ENCODE measurements at places on chromosomes 11 and 22.

DNA sequence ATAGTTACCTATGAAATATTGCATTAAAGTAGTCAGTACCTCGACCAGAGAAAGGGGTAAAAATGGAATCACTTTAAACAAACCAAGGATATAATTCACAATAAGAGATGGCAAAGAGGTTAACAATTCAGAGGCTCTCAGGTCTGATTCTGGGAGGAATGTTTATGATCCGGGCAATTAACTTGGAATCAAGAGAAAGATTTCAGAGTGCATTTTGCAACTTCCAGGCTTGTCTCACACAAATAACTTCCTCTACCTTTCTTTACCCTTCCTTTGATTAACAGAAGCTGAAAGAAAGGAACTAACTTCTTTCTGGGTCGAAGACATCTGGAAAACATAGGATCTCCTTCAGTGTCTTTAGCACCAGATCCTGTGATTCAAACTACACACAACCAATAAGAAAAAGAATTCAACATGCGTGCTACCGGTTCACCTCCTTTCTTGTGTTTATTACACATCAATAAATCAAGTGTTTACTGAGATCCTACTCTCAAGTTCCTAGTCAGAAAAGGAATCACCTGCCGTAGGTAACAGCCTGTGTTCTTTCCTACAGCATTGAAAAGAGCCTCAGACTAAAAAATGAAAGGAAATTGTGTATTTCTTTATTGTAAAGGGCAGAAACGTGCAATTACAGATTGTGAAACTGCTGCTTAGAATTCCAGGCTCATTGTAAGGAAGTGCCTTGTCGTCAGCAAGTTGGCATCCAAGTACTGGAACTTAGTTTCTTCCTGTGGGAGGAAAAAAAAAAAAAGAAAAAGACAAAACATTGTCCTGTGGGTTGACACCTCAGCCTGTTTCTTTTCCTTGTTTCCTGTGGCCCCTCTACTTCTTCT is 29.5 kb downstream of the CARD18 start:
- no peak overlapping the region for H3K4me3 ChIP-seq
- H3K4me1 ChIP-seq: peaks cover 12% of the 10 kb centered on the region
- H3K27ac ChIP-seq: no peak overlapping the region
- H3K27me3 ChIP-seq: peaks cover 18% of the 10 kb centered on the region
- H3K36me3 ChIP-seq: no peaks in the 10 kb centered on the region

- peaks cover 41% of the 10 kb centered on the region for H3K4me1 ChIP-seq
- peaks cover 77% of the 10 kb centered on the region for H3K36me3 ChIP-seq
- peak; percentile 44 for DNase-seq
- H3K4me3 ChIP-seq: peak overlapping the region; percentile 86
- H3K27me3 ChIP-seq: no peaks in the 10 kb centered on the region
Observed at GRCh38 chr22:29268511-29269229, 602 bp downstream of the EWSR1 start.

- DNase-seq: no peak
- H3K27me3 ChIP-seq: no peaks in the 10 kb centered on the region
- no peak overlapping the region for H3K27ac ChIP-seq
- no peaks in the 10 kb centered on the region for H3K4me1 ChIP-seq
- H3K4me3 ChIP-seq: no peak overlapping the region
Observed at GRCh38 chr11:25159341-25159740, 662.5 kb downstream of the LUZP2 start.

DNA sequence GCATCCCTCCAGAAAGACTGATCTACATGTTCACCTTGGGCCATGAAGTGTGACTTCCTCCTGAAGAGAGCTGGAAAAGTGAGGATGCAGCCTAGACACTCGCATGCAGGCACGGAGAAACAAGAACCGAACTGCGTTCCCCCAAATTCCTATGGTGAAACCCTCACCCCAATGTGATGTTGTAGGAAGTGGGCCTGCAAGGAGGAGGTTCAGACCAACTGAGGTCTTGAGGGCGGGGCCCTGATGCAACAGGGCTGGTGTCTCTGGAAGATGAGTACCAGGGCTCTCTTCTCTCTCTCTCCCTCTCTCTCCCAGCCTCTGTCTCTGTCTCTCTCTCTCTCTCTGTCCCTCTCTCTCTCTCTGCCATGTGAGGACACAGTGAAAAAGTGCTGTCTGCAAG is 501.1 kb downstream of the BRD1 start:
- H3K4me1 ChIP-seq: no peaks in the 10 kb centered on the region
- H3K27me3 ChIP-seq: no peaks in the 10 kb centered on the region
- H3K4me3 ChIP-seq: no peak overlapping the region
- H3K36me3 ChIP-seq: no peaks in the 10 kb centered on the region
- no peak overlapping the region for H3K27ac ChIP-seq
- DNase-seq: peak; percentile 2

DNA sequence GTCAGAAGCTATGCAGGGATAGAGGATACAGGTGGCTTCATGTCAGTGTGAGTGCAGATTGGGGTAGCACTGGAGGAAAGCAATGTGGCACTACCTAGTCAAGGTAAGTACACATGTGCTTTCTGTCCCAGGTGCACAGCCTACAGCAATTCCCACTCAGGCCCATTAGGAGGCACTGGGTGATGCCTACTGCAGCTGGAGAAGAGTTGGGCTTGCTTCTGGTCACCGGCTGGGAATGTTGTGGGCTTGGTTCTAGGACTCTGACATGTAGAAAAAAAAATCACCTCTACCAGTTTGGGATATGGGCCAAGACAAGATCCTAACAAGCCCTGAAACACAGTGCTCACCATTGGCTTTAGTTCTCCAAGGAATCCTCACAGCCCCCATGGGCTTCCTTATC is 69.7 kb downstream of the TENM4 start:
- H3K27ac ChIP-seq: no peak overlapping the region
- DNase-seq: no peak
- H3K36me3 ChIP-seq: no peaks in the 10 kb centered on the region

- no peaks in the 10 kb centered on the region for H3K36me3 ChIP-seq
- no peak overlapping the region for H3K27ac ChIP-seq
- H3K27me3 ChIP-seq: peaks cover 18% of the 10 kb centered on the region
- no peak for DNase-seq
- peaks cover 5% of the 10 kb centered on the region for H3K4me1 ChIP-seq
- H3K4me3 ChIP-seq: no peak overlapping the region
Observed at GRCh38 chr11:74696939-74697675, 34.1 kb downstream of the CHRDL2 start.

DNA sequence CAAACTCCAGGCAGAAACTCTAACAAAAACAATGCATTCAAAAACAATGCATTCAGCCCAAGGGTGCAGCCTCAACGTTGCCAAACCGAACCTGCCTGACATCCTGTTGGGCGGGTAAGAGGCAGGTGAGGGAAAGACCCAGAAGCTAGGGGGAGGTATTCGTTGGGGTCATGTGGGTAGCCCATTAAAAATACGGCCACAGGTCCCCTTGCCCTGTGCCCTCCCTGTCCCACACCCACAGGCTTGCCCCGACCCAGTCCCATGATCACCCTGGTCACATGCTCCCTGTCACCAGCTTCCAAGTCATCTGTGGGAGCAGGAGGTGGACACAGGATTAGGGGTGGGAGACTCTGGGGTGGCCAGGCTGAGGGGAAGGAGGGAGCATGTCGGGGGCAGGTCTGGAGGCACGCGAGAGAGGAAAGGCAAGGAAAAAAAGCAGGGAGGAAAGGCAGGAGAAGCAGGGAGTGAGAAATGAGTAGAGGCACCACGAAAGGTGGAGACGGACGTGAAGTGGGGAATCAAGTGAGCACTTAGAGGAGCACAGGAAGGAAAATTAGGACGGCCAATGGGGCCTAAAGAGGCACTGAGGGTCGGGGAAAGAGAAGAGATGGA is 683 bp downstream of the PLA2G6 start:
- peaks cover 3% of the 10 kb centered on the region for H3K36me3 ChIP-seq
- H3K4me1 ChIP-seq: peaks cover 36% of the 10 kb centered on the region
- peak overlapping the region; percentile 96 for H3K4me3 ChIP-seq
- peak overlapping the region; percentile 97 for H3K27ac ChIP-seq
- no peaks in the 10 kb centered on the region for H3K27me3 ChIP-seq
- peak; percentile 32 for DNase-seq

- H3K27ac ChIP-seq: no peak overlapping the region
- no peaks in the 10 kb centered on the region for H3K27me3 ChIP-seq
- no peak overlapping the region for H3K4me3 ChIP-seq
- no peaks in the 10 kb centered on the region for H3K4me1 ChIP-seq
Observed at GRCh38 chr22:39423976-39424375, 24.4 kb downstream of the TAB1 start.

- no peaks in the 10 kb centered on the region for H3K36me3 ChIP-seq
- H3K27ac ChIP-seq: no peak overlapping the region
- DNase-seq: no peak
- no peaks in the 10 kb centered on the region for H3K4me1 ChIP-seq
Observed at GRCh38 chr11:106904826-106905225, 113.5 kb downstream of the GUCY1A2 start.

- DNase-seq: no peak
- no peak overlapping the region for H3K27ac ChIP-seq
- H3K27me3 ChIP-seq: peaks cover 2% of the 10 kb centered on the region
- no peak overlapping the region for H3K4me3 ChIP-seq
Observed at GRCh38 chr11:116164843-116165242, 607.9 kb downstream of the BUD13 start.

DNA sequence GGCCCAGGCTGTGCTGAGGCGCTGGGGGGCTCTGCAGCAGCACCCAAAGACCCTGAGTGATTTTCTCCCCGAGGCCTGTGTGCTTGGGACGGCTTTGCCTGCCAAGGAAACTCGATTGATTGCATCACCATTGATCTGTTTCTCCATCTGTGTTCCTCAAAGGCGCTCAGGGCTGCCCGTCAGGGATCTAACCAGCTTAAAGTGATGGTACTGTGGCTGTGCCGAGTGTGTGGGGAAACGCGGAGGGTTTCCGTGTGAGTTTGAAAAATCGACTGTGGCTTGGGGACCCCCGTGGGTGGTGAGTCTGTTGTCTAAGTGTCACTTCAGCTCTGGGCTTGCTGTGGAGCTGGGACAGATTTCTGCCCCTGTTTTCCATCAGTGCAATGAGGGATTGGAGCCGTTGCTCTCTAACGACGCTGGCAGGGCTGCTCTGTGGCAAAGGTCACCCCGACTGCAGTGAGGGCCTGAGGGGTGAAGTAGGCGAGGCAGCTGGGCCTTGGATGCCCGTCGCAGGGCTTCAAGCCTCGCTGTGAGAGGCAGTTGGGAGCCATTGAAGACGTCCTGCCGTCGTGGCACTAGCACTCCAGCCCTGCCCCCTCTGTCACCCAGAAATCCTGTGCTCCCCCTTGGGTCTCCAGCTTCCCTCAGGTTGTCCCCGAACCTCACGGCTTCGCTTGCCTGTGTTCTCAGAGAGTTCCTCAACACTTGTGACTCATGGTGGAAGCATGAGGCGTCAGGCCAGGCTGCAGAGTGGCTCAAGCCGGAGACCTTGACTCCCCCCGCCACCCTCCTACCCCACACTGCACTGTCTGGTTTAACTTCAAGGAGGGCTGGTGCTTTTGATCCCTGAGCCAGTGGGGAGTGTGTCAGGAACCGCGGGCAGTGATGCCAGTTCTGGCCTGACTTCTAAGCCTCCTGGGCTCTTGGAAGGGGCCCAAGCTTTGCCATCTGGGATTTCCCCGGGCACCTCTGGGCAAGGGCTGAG is 21.8 kb downstream of the CACNA1I start:
- DNase-seq: no peak
- peaks cover 19% of the 10 kb centered on the region for H3K27me3 ChIP-seq
- no peaks in the 10 kb centered on the region for H3K4me1 ChIP-seq

DNA sequence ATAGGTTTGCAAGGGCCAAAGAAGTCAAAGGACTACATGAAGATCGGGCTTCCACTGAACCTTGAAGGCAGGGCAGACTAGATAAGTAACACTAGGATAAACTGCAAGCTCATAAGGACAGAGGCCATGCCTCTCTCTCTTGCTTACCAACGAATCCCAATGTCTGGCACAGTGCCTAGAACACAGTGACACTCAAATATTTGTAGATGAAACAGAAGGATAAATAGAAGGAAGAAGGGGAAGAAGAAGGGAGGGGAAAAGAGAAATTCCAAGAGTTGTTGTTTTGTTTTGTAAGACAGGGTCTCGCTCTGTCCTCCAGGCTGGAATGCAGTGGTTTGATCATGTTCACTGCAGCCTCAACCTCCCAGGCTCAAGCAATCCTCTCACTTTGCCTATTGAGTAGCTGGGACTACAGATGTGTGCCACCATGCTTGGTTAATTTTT is 26.9 kb downstream of the SIK3 start:
- H3K4me3 ChIP-seq: no peak overlapping the region
- H3K27me3 ChIP-seq: no peaks in the 10 kb centered on the region
- no peak overlapping the region for H3K27ac ChIP-seq
- H3K36me3 ChIP-seq: peaks cover 3% of the 10 kb centered on the region
- no peak for DNase-seq

DNA sequence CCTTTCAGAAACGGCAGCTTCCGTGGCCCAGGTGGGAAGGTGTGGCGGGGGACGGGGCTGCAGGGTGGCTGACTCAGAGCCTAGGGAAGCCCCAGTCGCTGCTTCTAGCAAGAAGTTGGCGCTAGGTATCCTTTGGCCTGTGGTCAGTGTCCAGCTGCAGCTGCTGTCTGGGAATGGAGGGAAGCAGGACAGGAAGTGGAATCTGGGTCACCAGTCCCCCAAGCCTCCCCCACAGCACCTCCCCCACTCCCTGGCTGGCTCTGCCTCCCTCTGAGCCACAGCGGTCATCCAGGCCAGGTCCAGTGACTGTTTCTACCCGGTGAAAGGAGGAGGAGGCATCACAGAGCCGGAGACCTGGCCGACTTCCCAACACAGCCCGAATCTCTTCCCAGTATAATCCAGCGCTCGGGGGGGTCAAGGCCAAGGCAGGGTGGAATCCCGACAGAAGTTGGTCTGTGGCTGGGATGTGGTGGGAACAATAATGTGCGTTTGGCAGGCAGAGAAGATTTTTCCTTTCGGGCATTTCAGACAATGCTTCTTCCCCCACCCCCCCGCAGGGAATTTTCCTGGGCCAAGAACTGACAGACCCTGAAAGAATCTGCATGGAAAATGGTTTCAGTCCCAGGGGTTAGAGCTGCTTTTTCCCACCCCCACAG is 45.1 kb downstream of the C11orf96 start:
- no peaks in the 10 kb centered on the region for H3K36me3 ChIP-seq
- no peak for DNase-seq
- no peaks in the 10 kb centered on the region for H3K4me1 ChIP-seq

DNA sequence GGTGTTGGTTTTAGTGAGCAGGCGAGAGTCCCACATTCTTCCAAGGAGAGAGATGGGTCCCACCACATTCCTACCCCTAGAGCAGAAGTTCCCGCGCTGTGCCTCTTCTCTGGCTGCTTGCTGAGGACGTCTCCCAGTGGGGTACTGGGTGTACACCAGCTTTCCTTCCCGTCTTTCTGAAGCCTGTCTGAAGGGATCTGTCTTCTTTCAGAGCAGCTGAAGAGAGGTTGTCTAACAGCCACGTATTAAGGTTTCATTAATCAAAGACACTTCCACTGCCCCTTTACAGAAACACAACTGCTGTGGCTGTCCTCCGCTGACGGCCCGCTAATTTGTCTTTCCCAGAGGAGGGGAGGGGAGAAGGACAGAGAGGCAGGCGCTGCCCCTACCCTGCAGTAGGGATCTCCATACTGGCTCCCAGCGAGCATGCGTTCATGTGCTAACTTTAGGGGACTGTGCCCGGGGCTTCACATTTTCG is 56.0 kb downstream of the ZBTB16 start:
- DNase-seq: no peak
- peaks cover 67% of the 10 kb centered on the region for H3K27me3 ChIP-seq
- H3K27ac ChIP-seq: no peak overlapping the region
